ENCODE measurements at places on chromosomes 13 and 19.

GRCh38 chr13:109288151-109288709 lies 498.2 kb downstream of the IRS2 start:
- DNase-seq = no peak

- DNase-seq = peak; percentile 57
Observed at GRCh38 chr13:80751854-80752253, 410.9 kb upstream of the SPRY2 start.

DNA sequence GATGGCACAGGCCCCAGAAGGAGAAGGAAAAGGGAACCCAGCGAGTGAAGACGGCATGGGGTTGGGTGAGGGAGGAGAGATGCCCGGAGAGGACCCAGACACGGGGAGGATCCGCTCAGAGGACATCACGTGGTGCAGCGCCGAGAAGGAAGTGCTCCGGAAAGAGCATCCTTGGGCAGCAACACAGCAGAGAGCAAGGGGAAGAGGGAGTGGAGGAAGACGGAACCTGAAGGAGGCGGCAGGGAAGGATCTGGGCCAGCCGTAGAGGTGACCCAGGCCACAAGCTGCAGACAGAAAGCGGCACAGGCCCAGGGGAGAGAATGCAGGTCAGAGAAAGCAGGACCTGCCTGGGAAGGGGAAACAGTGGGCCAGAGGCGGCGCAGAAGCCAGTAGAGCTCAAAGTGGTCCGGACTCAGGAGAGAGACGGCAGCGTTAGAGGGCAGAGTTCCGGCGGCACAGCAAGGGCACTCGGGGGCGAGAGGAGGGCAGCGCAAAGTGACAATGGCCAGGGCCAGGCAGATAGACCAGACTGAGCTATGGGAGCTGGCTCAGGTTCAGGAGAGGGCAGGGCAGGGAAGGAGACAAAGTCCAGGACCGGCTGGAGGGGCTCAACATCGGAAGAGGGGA lies 1.1 kb downstream of the PPP1R12C start:
- DNase-seq = peak; percentile 50

DNA sequence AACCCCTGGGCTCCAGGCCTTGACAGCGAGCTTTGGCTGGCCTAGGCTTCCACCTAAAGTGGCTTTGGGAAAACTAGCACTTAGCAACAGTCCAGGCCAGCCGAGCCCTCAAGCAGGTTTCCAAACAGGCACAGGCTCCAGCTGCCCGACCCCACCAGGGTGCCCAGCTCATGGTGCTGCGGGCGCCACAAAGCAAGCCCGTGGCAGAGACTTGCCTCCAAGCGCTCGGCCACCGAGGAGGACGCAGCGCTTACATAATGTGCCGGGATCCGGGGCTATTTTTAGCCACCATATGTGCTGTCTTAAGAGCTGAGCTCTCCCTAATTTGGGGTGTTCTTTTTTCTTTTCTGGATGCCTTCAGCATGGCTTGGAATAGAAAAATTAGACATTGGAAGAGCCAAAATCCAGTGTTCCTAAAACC lies 56.1 kb upstream of the F7 start:
- no peak for DNase-seq

GRCh38 chr13:79939689-79940088 lies 401.2 kb downstream of the SPRY2 start:
- no peak for DNase-seq

GRCh38 chr13:67752759-67753158 lies 522.6 kb upstream of the PCDH9 start:
- DNase-seq = no peak

- no peak for DNase-seq
Observed at GRCh38 chr13:76792731-76793347, 93.4 kb downstream of the KCTD12 start.

DNA sequence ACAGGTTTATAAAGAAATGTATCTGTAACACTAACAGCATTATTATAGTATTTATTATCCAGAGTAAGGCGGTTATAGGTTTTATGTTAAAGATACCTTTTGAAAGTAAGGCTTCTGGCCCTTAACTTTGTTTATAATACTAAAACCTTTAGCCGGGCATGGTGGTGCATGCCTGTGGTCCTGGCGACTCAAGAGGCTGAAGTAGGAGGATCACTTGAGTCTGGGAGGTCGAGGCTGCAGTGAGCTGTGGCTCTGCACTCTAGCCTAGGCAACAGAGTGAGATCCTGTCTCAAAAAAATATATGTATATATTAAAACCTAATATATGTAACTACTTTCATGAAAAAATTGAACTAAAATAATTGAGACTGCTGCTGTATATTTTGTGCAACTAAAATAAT lies 98.7 kb upstream of the KLF5 start:
- DNase-seq = no peak

DNA sequence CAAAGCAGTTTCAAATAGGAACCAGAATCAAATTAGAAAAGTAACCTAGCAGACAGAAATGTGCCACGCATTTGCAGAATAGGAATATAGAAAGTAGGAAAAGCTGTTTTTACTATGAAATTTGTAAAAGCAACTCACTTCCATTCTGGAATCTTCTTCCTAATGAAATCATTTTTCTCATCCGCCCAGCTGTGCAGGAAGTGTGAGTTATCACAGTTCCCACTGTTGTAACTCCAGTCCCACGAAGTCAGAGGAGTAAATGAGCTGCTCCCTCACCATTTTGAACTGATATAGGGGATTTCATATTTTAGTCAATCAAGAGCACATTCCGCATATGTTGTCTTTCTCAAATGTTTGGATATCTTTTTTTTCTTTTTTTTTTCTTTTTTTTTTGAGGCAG lies 230.8 kb downstream of the TBC1D4 start:
- no peak for DNase-seq

- no peak for DNase-seq
Observed at GRCh38 chr19:35204799-35205732, 23.5 kb downstream of the FAM187B start.

DNA sequence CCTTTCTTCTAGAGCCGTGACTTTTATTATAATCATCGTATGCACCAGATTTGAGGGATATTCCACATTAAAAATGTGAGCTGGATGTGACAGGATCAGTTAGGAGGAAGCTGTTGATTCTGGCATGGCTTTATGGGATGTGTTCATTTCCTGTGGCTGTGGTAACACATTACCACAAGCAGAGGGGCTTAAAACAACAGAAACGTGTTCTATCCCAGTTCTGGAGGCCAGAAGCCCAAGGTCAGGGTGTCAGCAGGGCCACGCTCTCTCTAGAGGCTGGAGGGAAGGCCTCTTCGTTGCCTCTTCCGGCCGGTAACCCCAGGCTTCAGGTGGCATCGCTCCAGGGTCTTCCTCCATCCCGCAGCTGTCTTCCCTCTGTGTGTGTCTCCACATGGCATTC lies 14.5 kb downstream of the MED25 start:
- DNase-seq = no peak

GRCh38 chr19:32058131-32058530 lies 287.3 kb upstream of the ZNF507 start:
- no peak for DNase-seq

- DNase-seq = no peak
Observed at GRCh38 chr13:34035676-34036325, 217.9 kb downstream of the RFC3 start.

- DNase-seq = no peak
Observed at GRCh38 chr19:51458051-51458645, at the start of gene SIGLEC8. Gene SIGLEC8 (minus strand): TSS chr19:51458454. CDS start chr19:51458387, 67 bp downstream.

- DNase-seq = peak; percentile 59
Observed at GRCh38 chr19:50478901-50479715, 2.5 kb upstream of the GARIN5A start.

GRCh38 chr13:66835040-66835628 lies 395.0 kb downstream of the PCDH9 start:
- peak; percentile 79 for DNase-seq

DNA sequence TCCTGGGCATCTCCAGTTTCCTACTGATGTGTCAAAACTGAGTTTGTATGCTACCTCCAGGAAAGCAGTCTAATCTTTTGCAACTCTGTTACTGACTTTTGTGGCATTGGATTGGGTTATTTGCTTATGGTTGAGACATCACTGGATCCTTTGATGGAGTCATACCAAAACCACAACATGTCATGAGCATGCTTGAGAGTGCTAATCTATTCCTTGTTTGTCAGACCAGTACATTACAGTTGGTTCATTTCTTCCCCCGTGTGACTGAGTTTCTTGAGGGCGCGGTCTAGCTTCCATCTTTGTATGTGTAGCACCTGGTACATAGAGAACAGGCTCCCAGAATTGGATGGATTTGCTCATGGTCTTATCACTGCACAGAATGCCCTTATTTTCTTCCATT lies 43.2 kb downstream of the SUGT1 start:
- DNase-seq = no peak

DNA sequence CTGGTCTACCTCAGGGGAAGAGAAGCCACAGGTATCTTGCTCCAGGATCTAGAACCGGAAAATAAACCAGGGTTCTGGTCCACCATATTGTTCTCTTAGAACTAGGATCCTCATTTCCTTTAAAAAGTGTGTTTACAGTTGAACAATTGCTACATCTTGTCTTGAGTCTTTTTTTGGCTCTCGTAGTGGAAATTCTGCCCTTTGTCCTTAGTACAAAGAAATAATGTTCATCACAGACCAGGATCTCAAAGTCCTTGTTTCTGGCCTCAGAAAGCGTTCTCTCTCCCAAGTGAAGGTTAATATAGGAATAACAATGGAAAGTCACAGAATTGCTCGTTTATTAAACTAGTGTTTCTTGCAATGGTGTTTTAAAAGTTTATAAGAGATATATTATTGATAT lies 20.8 kb downstream of the KLF2 start:
- DNase-seq = no peak

- no peak for DNase-seq
Observed at GRCh38 chr19:52910648-52911047, 12.6 kb downstream of the ZNF888 start.

DNA sequence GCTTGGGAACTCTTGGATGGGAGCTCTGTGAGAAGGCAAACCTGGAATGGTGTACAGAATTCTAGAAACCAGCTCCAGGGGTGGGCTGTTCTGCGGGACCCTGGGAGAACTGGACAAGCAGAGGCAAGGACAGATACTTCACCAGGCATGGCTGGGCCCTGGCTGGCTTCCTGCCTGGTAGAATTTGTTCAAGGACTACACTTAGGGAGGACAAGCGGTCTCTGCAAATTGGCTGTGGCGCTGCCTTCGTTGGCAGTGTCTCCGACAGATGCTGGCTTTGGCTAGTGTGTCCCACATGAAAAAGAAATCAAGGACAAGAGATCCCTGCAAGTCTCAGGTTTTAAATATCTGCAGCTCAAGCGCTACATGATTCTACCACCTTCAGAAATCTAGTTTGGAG lies 12.4 kb downstream of the CEBPG start:
- DNase-seq = no peak

GRCh38 chr13:111131048-111131447 lies 15.9 kb downstream of the ARHGEF7 start:
- no peak for DNase-seq

GRCh38 chr19:46426035-46426505 lies 2.7 kb downstream of the PNMA8C start:
- peak; percentile 33 for DNase-seq

- no peak for DNase-seq
Observed at GRCh38 chr19:49894011-49894664, 2.5 kb downstream of the IL4I1 start.

GRCh38 chr13:92781965-92782690 lies 444.5 kb upstream of the GPC6 start:
- DNase-seq = no peak

DNA sequence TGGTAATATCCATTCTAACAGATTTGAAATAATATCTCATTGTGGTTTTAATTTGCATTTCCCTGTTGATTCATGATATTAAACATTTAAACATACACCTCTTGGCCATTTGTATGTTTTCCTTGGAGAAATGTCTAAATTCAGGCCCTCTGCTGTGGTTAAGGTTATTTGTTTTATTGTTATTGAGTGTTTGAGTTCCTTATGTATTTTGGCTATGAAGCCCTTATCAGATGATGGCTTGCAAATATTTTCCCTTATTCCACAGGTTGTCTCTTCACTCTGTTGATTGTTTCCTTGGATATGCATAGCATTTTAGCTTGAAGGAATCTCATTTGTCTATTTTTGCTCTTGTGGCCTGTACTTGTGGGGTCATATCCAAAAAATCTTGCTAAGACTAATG lies 303.6 kb downstream of the GPC5 start:
- no peak for DNase-seq

GRCh38 chr13:47508527-47509228 lies 492.4 kb downstream of the SUCLA2 start:
- no peak for DNase-seq

GRCh38 chr13:38590796-38591507 lies 95.9 kb upstream of the FREM2 start:
- DNase-seq = no peak

- no peak for DNase-seq
Observed at GRCh38 chr19:49626226-49626625, 13.7 kb downstream of the RRAS start.

- no peak for DNase-seq
Observed at GRCh38 chr13:79497852-79498251, 16.9 kb downstream of the NDFIP2 start.

GRCh38 chr13:24450530-24450929 lies 62.0 kb downstream of the PARP4 start:
- DNase-seq = no peak

- peak; percentile 88 for DNase-seq
Observed at GRCh38 chr19:861756-862580, 2.5 kb downstream of the CFD start.

DNA sequence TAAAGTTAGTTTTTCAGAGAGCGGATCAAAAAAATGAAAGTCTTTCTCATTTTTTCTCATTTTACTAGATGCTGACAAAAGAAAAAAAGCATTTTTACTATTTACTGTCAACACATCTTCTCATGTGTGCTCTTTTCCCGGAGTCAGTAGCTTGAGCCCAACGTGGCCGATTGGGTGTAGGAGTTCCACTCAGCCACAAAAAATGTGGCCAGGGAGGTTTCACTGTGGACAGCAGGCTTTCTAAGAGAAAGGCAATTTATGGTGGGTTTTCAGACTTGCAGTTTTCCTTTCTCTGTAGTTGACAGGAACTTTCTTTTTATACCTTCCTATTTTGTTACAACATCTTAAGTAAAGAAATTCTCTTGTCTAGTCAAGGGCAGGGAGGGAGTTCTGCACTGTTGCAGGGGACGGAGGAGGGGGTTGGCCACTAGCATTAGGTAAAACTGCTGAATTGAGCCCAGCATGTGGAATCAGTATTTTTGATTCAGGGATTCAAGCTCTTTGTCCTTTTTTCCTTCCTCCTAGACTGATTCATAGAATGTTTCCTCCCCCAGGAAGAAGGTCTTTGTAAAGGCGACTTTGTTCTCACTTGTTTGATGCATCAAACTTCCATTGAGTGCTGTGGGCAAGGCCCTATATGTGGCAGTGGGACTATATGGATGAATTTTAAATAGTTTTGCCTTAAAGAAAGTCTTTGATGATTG lies 123.1 kb downstream of the B3GLCT start:
- DNase-seq = peak; percentile 2
